ENCODE measurements at places on chromosomes 7 and 10.

GRCh38 chr10:121332829-121333765 lies 265.1 kb downstream of the FGFR2 start:
- DNase-seq = no peak

DNA sequence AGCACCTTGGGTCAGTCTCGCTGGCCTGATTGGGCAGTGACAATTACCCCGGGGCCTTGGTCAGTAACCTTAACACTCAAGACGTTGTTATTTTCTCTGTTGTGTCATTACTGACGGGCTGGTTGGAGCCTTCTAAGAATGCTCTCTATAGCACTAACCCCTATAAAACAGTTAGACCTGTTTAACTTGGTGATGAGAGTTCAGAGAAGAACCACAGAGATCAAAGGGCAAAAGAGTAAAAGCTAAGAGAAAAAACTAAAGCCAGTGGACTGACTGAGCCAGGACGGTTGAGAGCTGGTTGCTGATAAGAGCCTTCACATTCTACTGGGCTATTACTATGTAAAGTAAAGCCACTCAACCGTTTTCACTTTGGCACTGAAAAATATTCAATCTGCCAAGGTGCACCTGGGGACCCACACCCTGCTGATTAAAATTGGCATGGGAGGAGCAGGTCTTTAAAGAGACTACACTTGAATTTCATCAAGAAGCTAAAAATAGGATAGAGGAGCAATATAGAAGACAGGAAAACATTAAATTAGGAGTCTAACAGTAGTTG lies 13.6 kb upstream of the ITGB1 start:
- no peak for DNase-seq

GRCh38 chr7:148442141-148442655 lies 148.4 kb upstream of the C7orf33 start:
- no peak for DNase-seq

GRCh38 chr7:130242198-130243014 lies 24.3 kb upstream of the CPA2 start:
- peak; percentile 43 for DNase-seq

DNA sequence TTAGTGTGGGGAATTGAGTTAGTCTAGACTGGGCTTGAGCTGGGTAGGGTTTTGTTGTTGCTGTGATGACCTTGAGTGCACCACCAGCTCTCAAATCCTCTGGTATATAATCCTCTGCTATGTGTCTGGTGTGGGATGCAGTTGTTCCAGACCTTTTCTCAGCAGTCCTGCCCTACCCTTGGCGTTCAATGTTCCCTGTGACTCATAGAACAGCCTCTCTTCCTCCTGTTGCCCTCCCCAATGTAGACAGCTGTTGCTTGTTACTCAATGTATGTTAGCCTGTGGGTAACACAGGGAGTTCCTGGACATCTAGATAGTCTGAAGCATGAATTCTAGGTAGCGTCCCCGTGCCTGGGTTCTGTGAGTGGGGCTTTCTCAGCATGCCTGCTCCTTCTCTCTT lies 19.8 kb downstream of the ACBD7 start:
- no peak for DNase-seq

DNA sequence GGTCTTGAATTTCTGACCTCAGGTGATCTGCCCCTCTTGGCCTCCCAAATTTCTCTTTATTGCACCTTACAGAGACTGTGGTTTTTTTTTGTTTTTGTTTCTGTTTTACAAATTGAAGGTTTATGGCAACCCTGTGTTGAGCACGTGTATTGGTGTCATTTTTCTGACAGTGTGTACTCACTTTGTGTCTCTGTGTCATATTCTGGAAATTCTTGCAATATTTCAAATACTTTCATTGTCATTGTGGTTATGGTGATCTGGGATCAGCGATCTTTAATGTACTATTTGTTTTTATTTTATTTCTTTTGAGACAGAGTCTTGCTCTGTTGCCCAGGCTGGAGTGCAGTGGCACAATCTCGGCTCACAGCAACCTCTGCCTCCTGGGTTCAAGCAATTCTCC lies 89.8 kb downstream of the PRTFDC1 start:
- DNase-seq = no peak

- DNase-seq = no peak
Measured at GRCh38 chr7:152673897-152674296, 2.0 kb downstream of the XRCC2 start.

DNA sequence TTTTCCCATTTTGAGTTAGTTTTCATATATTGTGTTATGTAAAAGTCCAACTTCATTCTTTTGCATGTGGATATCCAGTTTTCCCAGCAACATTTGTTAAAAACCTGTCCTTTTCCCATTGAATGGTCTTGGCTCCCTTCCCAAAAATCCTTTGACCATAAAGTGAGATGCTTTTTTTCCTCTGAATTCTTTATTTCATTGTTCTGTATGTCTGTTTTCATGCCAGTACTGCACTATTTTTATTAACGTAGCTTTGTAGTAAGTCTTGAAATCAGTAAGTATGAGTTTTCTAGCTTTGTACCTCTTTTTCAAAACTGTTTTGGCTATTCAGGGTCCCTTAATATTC lies 20.0 kb downstream of the C1GALT1 start:
- DNase-seq = no peak

DNA sequence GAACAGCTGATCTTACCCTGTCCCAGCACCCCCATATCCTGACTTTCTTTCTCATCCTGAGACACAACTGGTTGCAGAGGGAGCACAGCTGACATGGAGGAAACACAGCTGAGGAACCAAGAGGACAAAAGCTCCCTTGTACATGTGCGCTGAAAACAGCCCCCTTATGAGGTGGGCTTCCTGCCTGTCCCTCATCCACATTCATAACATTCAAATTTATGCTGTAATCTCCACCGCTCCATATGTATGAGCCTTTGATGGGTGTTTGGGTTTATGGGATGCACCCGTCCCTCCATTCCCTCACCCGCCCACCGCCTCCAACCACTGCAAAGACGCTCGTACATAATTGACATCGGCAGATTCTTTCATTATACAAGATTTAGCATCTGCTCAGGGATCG lies 49.6 kb upstream of the BTRC start:
- DNase-seq = no peak

GRCh38 chr7:75608451-75609122 lies 116.5 kb downstream of the SPDYE5 start:
- no peak for DNase-seq

DNA sequence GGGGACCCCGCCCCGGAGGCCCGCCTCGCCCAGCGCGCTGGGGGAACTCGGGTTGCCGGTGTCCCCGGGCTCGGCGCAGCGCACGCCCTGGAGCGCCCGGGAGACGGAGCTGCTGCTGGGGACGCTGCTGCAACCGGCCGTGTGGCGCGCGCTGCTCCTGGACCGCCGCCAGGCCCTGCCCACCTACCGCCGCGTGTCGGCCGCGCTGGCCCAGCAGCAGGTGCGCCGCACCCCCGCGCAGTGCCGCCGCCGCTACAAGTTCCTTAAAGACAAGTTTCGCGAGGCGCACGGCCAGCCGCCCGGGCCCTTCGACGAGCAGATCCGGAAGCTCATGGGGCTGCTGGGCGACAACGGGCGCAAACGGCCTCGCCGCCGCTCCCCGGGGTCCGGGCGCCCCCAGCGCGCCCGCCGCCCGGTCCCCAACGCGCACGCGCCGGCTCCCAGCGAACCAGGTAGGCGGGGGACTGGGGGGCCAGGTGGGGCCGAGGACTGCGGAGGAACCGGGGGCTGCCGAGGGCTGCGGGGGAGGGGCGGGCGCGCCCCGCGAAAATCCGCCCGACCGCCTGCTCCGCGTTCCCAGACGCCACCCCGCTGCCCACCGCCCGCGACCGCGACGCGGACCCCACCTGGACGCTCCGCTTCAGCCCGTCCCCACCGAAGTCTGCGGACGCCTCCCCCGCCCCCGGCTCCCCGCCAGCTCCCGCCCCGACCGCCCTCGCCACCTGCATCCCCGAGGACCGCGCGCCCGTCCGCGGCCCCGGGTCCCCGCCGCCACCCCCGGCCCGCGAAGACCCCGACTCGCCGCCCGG lies 574 bp downstream of the UTF1 start:
- no peak for DNase-seq

DNA sequence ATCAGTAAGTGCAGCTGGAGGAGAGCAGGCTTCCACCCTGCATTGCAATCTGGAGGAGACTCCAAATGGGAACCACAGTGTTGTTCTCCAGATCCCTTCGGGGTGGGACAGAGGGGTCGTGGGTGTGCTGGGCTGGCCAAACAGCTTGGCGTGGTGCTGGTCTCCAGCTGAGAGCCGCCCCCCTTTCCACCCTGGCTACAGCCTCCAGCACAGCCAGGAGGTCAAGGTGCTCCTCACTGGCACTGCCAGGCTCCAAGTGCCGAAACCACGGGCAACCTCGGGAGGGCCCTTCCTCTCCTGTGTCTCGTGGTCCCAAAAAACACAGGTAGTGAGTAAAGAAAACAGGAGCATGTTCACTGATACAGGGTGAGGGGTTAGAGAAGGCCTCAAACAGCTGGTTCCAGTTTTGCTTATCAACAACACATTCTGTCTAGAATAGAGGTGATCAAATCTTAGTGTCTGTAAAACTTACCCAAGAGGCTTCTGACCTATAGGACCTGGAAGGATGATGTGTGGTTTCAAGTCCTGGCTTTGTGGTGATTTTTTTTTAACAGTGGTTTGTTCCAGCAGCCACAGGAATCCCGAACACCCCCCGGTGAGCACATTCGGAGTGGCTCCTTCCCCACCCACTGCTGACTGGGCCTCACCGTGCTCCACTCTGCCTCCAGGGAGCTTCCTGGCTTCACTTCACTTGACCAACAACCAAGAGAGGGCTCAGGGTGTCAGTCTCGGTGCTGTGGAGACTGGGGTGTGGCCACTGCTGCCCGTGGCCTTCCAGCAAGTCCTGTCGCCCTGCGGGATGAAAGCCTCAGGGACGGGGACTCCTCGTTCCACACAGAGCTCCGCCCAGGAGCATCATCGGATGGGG lies 31.2 kb upstream of the EN2 start:
- DNase-seq = no peak

DNA sequence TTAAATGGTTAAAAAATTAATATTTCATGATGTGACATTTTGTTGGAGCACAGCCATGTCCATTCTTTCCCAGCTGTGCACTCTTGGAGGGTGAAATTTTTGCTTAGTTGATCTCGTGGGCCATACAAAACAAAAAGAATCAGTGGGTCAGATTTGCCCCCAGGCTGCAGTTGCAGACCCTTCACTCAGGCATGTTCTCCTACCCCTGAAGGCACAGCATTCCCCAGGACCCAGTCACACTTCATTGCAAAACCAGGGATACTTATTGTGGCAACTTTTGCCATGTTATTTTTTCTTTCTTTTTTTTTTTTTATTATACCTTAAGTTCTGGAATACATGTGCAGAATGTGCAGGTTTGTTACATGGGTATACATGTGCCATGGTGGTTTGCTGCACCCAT lies 6.0 kb downstream of the TAS2R40 start:
- DNase-seq = no peak

GRCh38 chr7:152511736-152512135 lies 75.9 kb upstream of the KMT2C start:
- no peak for DNase-seq

- no peak for DNase-seq
Measured at GRCh38 chr10:52871191-52871843, 98.7 kb upstream of the MBL2 start.

DNA sequence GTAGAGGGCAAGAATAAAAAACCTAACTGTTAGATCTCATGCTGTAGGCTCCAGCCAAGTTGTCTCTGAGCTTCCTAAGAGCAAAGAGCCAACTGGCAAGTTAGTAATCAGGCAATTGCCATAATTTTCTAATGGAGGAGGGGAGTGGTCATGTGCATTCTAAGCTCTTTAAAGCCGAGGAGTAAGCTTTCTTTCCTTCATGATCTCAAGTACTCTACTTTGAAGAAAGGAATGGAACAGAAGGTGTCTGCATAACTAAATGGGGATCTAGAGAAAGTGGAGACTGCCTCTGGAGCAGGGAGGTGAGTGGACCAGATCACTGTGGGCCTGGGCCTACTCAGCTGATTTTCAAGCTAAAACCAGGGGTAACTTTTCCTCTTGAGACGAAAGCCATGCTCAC lies 37.7 kb upstream of the TOMM7 start:
- no peak for DNase-seq

DNA sequence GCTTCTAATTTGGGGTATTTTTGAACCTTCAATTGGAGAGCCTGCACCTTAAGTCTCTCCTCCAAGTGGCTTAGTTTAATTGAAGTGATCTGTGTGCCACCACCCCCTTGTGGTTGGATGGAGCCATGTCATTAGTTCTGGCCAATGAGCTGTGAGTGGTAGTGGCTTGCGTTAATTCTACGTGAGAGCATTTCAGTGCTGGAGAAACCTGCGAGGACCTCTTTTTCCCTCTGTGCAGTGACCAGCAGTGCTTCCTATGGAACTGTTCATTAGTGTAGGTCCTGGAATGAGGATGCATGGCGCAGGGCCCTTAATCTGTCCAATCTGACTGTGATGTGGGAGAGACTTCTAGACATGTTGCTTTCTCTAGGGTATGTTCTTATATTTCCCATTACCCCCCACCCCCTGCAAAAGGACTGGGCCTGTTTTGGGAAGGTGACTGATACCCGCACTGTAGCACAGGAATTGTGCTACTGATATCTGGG lies 3.8 kb downstream of the HILPDA start:
- peak; percentile 39 for DNase-seq

- DNase-seq = no peak
Measured at GRCh38 chr10:30158325-30158960, 99.1 kb upstream of the JCAD start.

- DNase-seq = peak; percentile 5
Measured at GRCh38 chr10:132637477-132638129, 100.0 kb downstream of the INPP5A start.

GRCh38 chr7:256461-256940 lies 33.5 kb upstream of the FOXL3 start:
- DNase-seq = peak; percentile 10

GRCh38 chr10:11462071-11462470 lies 149.4 kb downstream of the USP6NL start:
- no peak for DNase-seq

GRCh38 chr7:102404005-102404861 lies 8.1 kb downstream of the PRKRIP1 start:
- DNase-seq = no peak
